Stimulated activated CD8-positive, alpha-beta memory T cell treated with anti-CD3 and anti-CD28 coated beads, Interleukin-4, amount 100 ng/mL, for 1 hour (primary cell): ENCODE measurements at places on chromosomes 13 and 19.

DNA sequence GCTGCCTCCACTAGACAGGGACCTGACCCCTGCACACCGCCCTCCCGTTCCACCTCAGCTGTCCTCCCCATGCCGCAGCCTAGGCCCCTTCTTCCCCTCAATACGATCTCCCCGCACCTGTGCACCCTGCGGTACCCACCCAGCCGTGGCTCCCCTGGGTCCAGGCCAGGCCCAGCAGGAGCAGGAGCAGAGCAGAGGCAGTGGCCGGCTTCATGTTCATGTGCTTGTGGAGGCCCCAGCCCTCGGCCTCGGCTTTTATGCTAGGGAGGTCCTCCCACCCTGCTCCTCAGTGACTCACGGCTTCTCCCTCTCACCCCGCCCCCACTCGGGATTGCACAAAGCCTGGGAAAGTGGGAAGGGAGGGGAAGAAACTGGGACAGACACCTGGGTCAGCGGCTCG lies 11.4 kb upstream of the KRTDAP start:
- DNase-seq, result no peak

DNA sequence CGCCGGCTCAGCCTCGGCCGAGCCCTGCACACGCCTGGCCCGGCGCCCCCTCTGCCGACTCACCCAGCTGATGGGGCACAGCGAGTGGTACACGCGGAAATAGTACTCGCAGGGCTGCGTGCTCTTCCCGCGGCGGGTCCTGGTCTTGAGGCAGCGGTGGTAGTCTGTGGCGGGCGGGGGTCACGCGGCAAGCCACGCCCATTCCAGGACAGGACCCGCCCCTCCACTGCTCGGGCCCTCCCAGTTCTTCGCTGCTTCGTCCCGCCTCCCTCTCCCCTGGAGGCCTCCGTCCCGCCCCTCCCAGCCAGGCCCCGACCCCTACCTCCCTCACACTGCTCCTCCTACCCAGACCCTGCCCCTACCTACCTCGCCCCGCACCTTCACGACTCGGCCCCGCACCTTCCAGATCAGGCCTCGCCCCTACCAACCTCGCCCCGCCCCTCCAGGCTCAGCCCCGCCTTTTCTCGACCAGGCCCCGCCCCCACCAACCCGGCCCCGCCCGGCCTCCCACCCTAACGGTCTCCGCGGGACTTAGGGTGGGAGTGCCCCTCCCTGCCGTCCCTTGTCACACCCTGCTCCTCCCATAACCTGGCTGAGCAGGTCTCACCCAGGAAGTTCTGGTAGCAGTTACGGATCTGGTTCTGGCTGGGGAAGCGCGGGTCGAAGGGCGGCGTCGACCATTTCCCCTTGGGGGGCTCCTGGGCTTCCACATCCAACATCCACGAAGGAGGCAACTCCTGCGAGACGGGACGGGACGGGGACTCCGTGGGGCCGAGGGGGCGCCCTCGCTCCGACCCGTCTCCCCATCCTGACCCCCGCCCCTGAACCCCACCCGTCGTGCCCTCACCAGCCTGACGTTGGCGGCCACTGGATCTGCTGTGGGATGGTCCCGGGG lies 469 bp downstream of the COX6B2 start:
- no peak for DNase-seq

GRCh38 chr13:79966059-79966458 lies 374.9 kb downstream of the SPRY2 start:
- DNase-seq, result no peak

DNA sequence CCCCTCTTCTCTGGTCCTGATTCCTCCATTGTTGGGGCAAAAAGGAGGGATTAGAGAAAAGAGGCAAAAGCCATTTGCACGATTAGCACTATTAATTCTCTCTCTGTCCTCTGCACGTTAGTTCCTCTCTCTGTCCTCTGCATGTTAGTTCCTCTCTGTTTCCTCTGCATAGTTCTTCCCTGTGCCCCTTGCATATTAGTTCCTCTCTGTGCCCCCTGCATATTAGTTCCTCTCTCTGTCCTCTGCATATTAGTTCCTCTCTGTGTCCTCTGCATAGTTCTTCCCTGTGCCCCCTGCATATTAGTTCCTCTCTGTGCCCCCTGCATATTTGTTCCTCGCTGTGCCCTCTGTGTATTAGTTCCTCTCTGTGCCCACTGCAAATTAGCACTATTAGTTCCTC lies 847.2 kb upstream of the GPC6 start:
- no peak for DNase-seq

DNA sequence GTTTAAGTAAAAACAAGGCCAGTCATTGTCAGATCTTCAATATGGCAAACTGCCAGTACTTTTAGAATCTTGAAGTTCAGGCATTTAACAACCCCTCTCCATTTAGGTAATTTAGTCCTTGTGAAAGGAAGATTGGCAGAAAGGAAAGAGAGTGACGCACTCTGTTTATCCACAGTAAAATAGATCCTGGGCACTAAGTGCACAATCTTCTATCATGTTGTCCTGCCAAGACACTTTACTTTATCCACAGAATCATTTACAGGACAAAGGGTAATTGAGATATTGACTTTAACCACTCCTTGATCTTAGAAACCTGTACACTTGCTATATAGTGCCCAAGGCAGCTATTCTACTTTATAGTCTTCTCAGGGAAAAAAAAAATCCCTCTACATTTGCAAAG lies 786.4 kb upstream of the SLITRK1 start:
- DNase-seq, result no peak

GRCh38 chr13:64488731-64489130 lies 2741.4 kb downstream of the PCDH9 start:
- DNase-seq, result no peak

- no peak for DNase-seq
Measured at GRCh38 chr13:111115965-111116521, 933 bp downstream of the ARHGEF7 start.

GRCh38 chr19:36003284-36003683 lies 5.3 kb downstream of the SYNE4 start:
- no peak for DNase-seq

GRCh38 chr13:97165502-97166425 lies 56.4 kb upstream of the MBNL2 start:
- DNase-seq, result no peak

- DNase-seq, result no peak
Measured at GRCh38 chr13:31069808-31070534, 91.7 kb downstream of the HSPH1 start.

GRCh38 chr13:36341718-36342117 lies 4.5 kb downstream of the SPART start:
- no peak for DNase-seq

GRCh38 chr19:44141191-44142058 lies at the start of gene ZNF234:
ZNF234 (plus strand) TSS chr19:44141554; CDS start chr19:44144633, 3,079 bp downstream.
- peak; percentile 31 for DNase-seq

GRCh38 chr19:45526143-45526542 lies 18.9 kb downstream of the VASP start:
- no peak for DNase-seq

DNA sequence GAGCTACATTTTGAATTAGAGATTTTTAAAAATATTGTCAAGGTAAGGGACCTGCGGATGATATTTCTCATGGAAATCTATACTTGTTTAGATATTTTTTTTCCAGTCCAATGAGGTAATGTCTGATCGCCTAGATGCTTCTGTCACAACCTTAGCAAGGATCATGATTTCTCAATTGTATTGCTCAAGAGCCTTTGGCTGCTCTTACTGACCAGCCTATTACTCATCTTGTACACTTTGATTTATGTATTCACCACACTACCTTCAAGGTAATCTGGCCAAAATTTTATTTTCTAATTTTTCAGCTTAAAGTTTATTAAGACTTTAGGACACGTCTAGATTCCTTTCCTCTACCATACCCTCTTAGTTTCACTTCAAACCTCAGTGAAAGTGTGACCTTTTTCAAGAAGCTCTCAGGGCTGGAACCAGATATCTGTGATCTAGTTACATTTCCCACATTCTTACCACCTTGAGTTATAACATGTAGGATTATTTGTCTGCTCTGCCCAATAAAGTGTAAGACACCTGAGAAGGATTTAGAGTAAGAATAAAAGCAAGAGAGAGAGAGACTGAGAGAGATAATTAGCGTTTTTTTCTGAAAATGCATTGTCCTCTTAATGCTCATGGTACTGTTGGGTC lies 197.1 kb downstream of the ITGBL1 start:
- no peak for DNase-seq

DNA sequence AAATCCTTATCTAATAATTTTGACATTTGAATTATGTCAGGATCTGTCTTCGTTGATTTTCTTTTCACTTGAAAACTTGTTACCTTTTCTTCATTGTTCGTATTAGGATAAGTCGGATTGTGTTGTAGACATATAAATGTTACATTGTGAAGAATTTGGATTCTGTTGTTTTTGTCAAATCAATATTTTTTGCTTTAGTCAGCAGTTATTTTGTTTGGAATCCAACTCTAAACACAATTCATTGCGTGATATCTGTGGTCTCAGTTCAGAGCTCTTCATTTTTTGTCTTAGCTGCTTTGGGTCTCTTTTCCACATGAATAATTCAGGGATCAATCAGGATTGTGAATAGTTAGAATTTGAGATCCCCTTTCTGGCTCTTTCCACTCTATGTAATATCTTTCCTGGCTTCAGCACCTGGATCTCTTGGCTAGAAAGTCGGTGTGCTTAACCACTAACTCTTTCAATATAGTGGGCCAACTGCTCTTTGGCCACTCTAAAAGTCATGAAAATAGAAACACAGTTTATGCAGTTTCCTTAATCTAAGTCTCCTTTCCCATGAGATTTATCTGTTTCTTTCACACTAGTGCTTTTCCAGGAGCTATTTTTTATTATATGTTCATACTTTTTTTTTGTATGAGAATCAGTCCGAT lies 2494.2 kb upstream of the PCDH20 start:
- DNase-seq, result no peak

GRCh38 chr13:98570929-98571372 lies 6.0 kb downstream of the STK24 start:
- no peak for DNase-seq

DNA sequence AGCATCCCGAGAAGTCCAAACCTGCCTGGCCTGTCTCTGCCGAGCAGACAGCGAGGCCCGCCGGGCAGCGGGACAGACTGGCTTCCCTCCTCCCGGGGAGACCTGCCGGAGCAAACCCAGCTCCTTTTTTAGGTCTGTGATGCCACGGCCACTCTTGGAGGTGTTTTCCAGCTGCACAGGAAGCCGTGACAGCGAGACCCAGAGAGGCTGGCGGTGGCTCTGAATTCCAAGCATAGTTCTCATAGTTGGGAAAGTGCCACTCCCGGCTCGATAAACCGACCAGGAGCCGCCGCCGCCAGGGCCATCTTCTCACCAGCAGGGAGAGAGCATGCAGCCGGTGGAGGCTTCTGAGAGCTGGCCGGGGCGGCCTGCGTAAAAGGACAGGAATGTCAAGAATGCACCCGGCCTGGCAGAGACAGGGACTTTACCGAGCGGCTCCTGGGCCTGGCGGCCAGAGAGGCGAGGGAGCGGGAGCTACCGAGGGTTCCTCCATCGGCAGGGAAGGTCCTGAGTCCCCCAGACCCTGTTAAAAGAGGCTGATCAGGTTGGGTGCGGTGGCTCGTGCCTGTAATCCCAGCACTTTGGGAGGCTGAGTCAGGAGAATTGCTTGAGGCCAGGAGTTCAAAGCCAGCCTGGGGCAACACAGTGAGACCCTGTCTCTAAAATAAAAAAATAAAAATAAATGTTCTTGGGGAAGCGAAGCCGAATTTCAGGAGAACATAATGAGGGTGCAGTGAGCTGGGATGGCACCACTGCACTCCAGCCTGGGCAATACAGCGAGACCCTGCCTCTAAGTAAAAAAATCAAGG lies 64.9 kb downstream of the GADD45B start:
- no peak for DNase-seq
